ENCODE measurements at places on chromosomes 4 and X.
A peak's percentile ranks its signal among the peaks of the same experiment; 100 is the strongest.

GRCh38 chr4:104063341-104063740, 343.6 kb upstream of the TACR3 start:
- DNase-seq: peak; percentile 45

GRCh38 chr4:10747186-10747585, 62.6 kb upstream of the CLNK start:
- no peak for DNase-seq

- no peak for DNase-seq
Measured at GRCh38 chr4:168724243-168724642, 227.4 kb downstream of the PALLD start.

DNA sequence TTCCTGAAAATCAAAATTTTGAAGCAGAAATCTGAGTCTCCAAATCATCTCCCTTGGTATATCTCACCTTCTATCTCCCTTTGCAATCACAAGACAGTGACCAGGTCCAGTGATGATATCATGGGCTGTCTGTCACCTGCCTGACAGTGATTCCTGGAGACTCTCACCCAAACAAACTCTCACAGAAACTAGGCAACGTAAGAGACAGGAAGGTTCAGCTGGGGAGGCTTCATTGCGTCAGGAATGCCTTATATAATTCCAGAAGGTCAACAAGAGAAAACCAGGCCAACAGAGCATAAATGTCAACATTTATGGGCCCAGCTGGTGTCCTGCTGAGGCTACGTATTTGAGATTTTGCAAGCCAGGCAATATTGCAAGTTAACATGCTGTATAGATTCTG, 412.7 kb downstream of the KCNIP4 start:
- DNase-seq: no peak

- DNase-seq: no peak
Measured at GRCh38 chrX:40152173-40152711, 54.5 kb upstream of the BCOR start.

DNA sequence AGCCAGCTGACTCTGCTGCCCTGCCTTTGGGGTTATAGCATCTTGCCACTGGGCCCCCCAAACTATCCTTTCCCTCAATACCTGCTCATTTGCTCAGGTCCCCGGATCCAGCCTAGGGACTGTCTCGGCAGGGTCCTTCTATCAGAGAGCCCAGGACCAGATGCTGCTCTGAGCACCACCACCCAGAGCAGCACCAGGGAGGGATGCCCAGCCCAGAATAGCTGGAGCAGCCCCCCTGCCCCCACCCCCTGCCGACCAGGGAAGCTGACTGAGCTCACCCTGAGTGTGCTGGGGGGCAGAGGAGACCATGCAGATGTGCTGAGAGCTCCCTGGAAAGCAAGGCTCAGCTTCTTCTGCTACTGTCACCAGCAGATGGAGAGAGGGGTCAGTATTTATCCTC, 103.6 kb upstream of the IGSF1 start:
- DNase-seq: no peak

DNA sequence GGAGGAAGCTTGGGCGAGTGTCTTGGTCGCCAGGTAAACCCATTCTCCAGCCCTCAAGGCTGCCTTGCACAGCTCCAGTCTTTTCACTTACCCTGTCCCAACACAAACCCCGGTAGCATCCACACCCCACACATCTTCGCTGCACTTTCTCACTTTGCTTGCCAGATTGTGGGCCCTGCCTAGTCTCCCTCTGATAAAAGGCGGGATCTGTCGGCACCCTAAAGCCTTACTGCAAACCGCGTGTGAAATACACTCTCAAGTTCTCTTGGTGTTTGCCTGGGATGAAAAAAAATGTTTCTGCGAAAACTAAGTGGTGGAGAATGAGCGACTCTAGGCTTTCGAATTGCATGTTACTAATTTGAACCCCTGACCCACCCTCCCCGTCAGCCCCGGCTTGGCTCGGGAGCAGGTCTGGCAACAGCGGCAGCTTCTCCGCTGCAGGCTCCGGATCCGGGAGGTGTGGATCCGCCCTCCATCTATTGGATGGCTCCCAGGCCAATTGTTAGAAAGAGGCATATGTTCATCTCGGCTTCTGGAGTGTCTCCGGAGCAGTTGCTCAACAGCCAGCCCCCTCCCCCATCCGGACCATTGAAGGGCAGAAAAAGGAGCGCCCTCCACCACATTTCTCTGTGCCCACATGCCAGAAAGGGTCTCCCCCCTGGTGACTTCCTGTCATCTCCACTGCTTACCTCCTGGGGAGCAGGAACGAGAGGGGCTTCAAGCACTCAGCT, 3.0 kb upstream of the CITED1 start:
- peak; percentile 65 for DNase-seq

- DNase-seq: peak; percentile 39
Measured at GRCh38 chr4:149113804-149114430, 671.7 kb upstream of the NR3C2 start.

DNA sequence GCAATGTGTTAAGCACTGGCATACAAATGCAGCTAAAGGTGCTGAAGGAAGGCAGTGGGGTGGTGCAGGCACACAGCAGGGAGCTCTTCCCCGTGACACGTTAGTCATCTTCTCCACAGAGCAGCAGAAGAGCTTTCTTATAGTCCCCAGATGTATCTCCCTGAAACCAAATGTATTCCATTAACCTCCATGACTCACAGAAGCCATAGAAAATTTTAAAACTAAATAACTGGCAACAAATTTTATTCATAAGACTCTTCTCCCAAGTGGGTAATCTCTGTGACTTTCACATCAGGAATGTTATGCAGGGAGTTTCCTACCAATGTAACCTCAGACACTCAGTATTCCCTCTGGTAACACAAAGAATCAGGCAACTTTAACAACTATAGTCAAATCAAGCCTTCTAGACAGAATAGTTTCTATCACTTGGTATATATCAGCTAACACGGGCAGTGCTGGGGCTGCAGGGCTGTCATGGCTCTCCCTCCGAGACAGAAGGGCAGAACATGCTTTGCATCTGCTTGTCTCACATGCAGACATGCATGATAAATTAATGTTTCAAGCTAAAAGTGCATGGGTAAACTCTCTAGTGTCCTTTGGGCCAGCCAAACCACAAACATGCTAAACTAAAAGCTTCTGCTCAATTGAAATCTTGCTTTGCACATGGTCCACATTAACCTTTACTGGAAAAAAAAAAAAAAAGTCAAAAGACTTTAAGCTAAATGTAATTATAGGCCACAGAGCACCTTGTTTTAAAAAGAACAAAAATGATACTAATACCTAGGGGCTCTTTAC, 28.2 kb downstream of the ANXA5 start:
- peak; percentile 91 for DNase-seq

- no peak for DNase-seq
Measured at GRCh38 chr4:80091184-80091583, 18.2 kb upstream of the ANTXR2 start.

DNA sequence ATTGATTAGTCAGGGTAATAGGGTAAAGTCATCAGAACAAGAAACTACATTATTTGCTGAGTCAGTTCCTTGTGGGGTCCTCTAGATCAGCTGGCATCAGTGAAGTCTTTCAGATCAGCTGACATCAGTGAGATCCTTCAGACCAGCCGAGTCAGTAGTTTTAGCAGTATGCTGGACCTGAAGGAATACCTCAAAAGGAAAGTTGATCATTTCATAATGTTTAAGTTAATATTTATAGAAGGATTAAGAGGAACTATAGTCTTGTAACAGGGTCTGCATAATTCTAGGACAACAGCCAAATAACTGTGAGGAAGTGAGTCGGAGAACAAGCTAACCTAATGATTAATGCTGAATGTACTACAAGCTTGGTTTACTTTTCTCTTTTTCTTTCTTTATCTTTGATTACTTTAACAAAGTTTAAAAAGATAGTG, 958 bp upstream of the UGT2B7 start:
- DNase-seq: peak; percentile 44

- no peak for DNase-seq
Measured at GRCh38 chr4:55083735-55084134, 41.7 kb downstream of the KDR start.

DNA sequence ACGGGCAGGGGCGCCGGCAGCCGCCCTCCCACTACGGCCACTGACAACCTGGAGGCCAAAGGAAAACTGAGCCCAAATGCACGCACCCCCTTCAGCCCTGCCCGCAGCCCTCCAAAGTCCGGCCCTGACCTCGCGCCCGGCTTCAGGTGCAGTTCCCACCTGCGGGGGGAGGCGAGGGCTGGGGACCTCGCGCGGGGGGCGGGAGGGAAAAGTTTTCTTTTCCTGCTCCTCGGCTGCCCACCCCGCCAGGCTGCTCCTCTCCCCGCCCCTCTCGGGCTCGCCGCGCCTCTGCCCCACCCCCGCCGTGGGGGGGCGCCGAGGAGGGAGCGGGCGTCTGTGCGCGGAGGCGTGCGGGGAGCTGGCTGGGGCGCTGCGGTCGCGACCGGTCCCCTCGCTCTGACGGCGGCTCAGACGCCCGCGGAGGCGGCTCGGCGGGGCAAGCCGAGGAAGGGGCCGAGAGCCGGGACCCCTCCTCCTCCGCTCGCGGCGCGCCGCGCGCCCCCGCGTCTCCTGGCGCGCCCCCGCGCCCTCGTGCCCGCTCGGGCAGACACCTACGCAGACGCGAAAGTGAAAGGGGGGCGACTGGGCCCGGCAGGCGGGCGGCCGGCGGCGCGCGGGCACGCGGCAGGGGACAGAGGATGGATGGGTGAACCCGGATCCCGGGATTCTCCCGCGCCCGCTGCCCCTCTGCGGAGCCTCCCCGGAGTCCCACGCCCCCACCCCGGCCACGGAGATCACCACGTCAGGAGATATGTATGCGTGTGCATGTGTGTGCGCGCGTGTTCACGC, 3.1 kb upstream of the NR3C2 start:
- DNase-seq: no peak

DNA sequence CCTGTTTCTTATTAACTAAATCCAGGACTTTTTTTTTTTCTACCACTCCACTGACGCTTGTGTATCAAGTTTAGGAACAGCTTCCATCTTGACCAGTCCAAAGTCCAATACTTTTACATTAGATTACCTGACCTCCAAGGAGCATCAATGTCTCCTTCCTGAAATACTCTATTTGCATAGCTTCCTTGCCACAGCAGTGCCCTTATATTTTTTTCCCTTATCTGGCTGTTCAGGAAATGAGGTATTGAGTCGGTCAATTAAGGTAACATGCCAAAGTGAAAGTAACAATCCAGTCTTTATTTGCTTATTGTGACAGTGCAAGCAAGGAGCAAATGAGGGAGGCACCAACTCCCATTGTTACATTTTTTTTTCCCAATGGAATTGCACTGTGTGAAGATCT, 730.8 kb upstream of the NDST4 start:
- no peak for DNase-seq
